ENCODE measurements at places on chromosomes 5 and 9.

- no peak for DNase-seq
These were observed 7.3 kb upstream of the GRHPR start for GRCh38 chr9:37415011-37415719.

GRCh38 chr5:124337996-124338395, 408.4 kb downstream of the ZNF608 start:
- DNase-seq = no peak

- no peak for DNase-seq
These were observed 192.4 kb downstream of the DOCK8 start for GRCh38 chr9:406886-407654.

- DNase-seq = no peak
These were observed 39.6 kb downstream of the SFXN1 start for GRCh38 chr5:175517824-175518450.

DNA sequence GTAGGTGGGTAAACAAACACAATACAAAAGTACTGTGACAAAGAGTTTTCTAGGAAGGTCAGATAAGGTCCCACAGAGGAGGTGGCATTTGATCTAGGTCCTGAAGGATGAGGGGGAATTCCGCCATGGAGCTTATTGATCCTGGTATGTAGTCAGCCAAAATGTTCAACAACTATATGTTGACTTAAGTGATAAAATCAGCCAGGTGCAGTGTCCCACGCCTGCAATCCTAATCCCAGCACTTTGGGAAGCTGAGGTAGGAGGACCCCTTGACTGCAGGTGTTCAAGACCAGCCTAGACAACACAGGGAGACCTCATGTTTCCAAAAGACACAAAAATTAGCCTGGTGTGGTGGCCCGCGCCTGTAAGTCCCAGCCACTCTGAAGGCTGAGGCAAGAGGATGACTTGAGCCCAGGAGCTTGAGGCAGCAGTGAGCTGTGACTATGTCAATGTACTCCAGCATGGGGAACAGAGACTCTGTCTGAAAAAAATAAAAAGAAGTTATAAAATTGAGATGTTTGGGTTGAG, 46.4 kb upstream of the PLIN2 start:
- no peak for DNase-seq

DNA sequence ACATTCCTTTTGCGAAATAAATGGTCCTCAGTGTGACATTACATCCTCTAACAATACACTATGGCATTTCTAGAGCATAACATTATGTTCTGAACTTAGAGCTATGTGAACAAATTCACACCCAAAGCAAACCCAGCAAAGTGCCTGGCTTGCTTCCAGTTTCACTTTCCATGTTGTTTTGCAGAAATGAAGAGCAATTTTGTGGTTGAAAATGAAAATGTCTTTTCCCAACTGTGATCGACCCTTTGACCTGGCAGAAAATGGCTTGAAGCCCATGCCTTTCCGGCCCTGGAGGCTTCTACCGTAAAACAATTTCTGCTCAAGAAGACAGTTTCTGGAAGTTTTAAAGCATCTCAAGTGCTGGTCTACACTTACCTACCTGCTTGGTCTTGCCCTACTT, 344.7 kb upstream of the RGMB start:
- no peak for DNase-seq

GRCh38 chr5:178411083-178411482, 178.5 kb upstream of the PHYKPL start:
- no peak for DNase-seq

DNA sequence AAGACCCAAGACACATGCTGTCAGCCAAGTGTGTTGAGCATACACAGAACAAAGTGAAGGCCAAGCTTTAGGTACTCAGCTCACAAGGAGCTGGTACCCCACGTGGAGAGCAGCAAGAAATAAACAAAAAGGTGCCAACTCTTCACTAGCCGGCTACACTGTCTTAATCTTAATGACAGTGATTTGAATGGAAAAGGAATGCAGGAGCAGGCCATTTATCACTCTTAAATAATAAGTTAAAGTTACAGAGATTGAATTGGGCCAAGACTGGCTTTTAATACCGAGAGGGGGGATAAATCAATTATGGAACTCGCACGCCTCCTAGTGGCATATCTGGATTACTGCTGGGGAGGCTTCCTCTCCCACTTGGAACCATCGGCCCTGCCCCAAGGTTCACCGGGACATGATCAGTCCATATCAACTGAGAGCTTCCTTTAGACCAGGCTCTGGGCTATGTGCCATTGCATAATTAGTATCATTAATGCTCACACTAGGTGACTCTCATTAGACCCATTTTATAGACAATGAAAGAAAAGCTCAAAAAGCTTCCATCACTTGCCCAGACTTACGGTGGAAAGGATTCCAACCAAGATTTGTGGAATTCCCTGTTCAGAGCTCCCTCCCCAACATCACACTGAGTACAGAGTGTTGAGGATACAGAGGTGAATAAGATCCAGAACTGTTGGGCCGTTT, 94.0 kb downstream of the ACTL7B start:
- no peak for DNase-seq

GRCh38 chr5:178286226-178287090, 53.9 kb upstream of the PHYKPL start:
- no peak for DNase-seq

GRCh38 chr5:172973127-172973916, 10.2 kb upstream of the ATP6V0E1 start:
- no peak for DNase-seq

DNA sequence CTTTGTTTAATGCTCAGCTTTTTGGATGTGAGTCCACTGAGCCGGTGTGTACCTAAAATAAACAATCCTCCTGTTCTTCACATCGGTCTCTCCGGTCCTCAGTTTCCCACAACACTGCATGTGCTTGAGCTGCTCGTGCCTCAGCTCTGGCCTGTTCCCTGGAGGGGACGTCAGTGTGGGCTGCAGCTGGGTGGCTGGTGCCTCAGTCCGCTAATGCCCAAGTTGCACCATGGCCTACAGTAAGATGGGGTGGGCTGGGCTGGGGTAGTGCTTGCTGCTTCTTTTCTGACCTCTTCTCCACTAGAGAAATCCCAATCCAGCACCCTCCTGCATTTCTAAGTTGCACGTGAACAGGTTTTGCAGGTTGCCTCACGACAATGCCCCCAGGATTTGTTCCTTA, 595 bp upstream of the BTNL9 start:
- DNase-seq = no peak

GRCh38 chr5:167982-168660, 23.2 kb upstream of the LRRC14B start:
- no peak for DNase-seq

GRCh38 chr9:24602693-24603352, 57.1 kb upstream of the IZUMO3 start:
- no peak for DNase-seq

- DNase-seq = no peak
These were observed 9.7 kb upstream of the HSPB3 start for GRCh38 chr5:54445691-54446378.

DNA sequence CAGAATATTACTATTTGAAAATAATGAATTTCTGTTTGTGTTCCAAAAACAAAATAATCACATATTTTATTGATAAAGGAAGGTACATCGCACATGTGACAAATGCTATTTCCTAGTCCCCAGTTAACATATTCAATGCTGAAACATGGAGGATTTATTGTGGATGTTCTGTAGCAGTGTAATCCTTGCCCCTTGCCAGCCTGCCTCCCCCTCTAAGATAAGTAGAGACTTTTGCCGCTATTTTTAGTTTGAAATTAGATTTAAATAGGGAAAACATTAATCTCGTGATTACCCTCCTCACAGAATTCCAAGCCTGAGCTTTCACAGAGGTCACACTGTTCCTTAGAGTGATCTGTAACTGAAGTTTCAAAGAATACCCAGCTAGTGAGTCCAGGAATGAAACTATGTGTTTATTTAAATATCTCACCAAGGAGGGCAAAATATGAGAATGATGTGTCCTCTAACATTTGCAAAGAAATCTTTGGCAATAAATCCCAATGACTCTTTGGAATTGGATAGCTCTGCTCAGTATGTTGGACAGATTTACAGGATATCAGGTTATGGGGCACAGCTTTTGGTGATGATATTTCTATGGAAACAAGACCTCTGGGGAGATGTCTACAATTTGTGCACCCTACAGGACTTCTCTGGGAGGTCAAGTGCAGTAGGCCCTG, 17.3 kb downstream of the CTXN3 start:
- no peak for DNase-seq

DNA sequence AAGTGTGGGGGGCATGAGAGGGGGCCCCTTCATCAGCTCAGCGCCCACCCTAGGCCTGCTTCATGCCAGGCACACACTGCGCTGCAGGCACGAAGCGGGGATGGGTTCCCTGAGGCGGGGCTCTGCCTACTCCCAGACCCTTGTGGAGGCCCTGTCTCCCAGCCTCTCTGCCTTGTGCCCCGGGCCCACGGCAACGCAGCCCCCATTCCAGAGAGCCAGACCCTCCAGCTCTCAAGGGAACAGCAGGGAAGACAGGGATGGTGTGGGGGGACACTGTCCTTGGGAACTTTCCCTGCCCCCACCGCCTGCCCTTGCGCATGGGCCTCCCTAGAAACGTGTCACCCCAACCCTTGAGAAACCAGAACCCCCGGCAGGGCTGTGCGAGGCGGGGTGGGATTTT, 10.0 kb upstream of the SLC12A7 start:
- no peak for DNase-seq

DNA sequence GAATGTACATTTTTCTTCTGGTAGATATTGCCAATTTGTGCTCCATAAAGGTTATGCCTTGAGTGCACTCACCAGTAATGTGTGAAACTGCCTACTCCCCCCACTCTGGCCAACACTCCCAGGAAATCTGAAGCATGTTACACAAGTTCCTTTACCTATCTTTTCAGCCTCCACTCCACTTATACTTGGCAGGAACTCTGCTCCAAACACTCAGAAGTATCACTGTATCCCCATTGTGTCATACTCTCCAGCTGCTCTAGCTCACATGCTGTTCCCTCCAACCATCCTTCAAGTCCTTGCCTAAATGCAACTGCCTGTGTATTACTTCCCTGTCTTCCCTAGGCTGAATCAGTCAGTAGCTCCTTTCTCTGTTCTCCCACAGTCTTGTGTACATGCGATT, 28.3 kb downstream of the POU4F3 start:
- no peak for DNase-seq

Measured in cortex of kidney (tissue), 1 donor.